ENCODE measurements at places on chromosomes 7 and 10.

- H3K27ac ChIP-seq: no peak overlapping the region
- no peak overlapping the region for H3K4me3 ChIP-seq
- DNase-seq: no peak
- peaks cover 66% of the 10 kb centered on the region for H3K36me3 ChIP-seq
These were observed 79.0 kb downstream of the EXOC4 start for GRCh38 chr7:133331861-133332260.

- H3K36me3 ChIP-seq: no peaks in the 10 kb centered on the region
- peaks cover 13% of the 10 kb centered on the region for H3K27me3 ChIP-seq
- peaks cover 16% of the 10 kb centered on the region for H3K4me1 ChIP-seq
- H3K4me3 ChIP-seq: no peak overlapping the region
These were observed 30.7 kb downstream of the SLC16A12 start for GRCh38 chr10:89504691-89505090.

GRCh38 chr10:4006858-4007257, 221.8 kb upstream of the KLF6 start:
- DNase-seq: no peak
- H3K36me3 ChIP-seq: no peaks in the 10 kb centered on the region
- H3K27me3 ChIP-seq: no peaks in the 10 kb centered on the region
- H3K4me3 ChIP-seq: no peak overlapping the region
- peaks cover 13% of the 10 kb centered on the region for H3K4me1 ChIP-seq
- no peak overlapping the region for H3K27ac ChIP-seq

DNA sequence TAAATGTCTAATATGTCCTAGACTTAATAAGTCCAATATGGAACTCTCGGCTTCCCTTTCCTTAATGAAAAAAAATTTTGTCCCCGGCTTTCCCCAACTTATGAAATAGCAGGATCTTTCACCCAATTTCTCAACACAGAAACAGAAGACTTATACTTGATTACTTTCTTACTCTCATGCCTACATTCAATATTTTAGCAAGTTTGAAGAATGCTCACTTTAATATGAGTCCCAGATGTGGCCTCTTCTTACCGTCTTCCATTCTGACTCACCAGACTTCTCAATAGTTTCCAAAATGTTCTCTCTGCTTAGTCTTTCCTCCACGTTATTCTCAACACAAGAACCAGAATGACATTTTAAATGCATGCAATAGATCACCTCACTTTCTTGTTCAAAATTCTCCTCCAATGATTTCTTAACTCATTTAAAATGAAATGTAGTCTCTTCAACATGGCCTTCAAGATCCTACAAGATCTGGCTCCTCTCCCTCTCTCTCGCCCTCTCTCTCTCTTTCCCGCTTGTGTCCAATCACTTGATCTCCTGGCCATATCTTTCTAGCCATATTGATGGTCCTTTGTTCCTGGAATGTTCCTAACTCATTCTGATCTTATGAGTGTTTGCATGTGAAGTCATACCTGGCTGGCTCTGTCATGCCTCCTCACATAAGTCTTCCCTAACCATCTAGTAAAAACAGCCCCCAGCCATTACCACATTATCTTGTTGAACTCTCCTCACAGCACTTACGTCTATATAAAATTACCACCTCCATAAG, 119.7 kb upstream of the FAM3C start:
- no peak overlapping the region for H3K27ac ChIP-seq
- H3K4me1 ChIP-seq: peaks cover 9% of the 10 kb centered on the region
- no peak overlapping the region for H3K4me3 ChIP-seq
- no peak for DNase-seq
- no peaks in the 10 kb centered on the region for H3K36me3 ChIP-seq

DNA sequence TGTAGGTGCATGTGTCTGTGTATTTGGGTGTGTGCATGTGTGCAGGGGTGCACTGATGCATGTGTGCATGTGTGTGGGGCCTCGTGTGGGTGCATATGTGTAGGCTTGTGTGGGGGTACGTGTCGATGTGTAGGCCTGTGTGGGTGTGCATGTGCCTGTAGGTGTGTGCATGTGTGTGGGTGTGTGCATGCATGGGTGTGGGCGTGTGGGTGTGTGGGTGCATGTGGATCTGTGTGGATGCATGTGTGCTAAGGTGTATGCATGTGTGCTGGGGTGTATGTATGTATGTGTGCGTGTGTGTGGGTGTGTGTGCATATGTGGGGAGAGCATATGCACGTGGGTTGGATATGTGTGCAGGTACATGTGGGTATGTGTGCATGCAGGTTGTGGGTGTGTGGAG, 73.2 kb downstream of the NKX6-2 start:
- no peaks in the 10 kb centered on the region for H3K4me1 ChIP-seq
- H3K27me3 ChIP-seq: no peaks in the 10 kb centered on the region
- no peak for DNase-seq
- peaks cover 68% of the 10 kb centered on the region for H3K36me3 ChIP-seq

DNA sequence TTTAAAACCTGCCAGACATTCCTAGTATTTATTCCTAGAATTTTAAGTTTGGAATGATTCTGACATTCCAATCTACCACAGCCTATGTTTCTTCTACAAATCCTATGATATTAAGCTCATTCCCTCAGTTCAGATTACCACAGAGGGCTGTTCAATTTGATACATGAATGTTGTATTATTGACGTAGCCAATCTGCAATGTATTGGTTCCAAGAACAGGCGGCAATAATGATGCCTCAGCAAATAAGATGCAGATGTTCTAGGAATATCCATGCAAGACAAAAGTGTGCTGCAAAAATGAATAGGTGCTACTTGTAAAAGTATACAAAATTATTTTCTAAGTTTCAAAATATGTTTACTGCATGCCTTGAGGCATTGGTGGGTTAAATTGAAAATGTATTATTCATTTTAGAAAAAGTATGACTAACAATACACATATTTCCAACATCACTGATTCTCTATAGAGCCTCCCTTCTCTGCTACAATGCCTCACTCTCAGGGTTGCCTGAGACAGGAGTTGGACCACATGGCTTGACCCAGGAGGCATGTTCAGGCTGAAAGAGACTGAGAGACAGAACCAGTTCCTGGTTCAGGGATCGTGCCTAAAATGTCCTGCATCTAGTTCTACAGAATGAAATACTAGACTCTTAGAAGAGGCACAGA, 94.1 kb upstream of the CREB5 start:
- no peaks in the 10 kb centered on the region for H3K4me1 ChIP-seq
- peaks cover 35% of the 10 kb centered on the region for H3K27me3 ChIP-seq
- H3K4me3 ChIP-seq: no peak overlapping the region
- no peak overlapping the region for H3K27ac ChIP-seq

DNA sequence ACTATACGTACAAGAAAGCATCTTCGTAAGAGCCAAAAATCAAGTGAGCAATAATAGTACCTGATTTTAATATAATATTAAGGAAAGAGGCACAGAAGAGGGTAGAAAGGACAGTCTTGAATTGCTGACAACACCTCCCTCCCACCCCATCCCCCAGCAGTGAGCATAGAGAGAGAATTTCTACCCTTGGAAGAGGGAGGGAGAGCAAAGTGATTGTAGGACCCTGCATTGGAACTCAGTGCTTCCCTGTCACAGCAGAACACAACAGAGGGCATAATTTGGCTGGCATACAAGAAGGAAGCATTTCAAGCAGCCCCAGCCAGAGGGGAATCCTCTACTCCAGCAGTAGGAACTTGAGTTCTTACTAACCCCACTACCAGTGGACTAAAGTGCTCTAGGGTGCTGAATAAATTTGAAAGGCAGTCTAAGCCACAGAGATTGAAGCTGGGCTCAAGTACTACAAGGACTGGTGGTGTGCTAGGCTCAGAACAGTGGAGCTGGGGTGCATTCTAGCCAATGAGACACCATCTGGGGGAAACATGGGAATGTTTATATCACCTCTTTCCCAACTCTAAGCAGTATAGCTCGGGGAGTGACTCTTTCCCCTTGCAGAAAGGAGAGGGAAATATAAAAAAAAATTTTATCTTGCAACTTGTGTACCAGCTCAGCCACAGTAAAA, 44.2 kb downstream of the PCLO start:
- no peaks in the 10 kb centered on the region for H3K36me3 ChIP-seq
- no peak for DNase-seq
- H3K4me1 ChIP-seq: no peaks in the 10 kb centered on the region
- no peaks in the 10 kb centered on the region for H3K27me3 ChIP-seq

DNA sequence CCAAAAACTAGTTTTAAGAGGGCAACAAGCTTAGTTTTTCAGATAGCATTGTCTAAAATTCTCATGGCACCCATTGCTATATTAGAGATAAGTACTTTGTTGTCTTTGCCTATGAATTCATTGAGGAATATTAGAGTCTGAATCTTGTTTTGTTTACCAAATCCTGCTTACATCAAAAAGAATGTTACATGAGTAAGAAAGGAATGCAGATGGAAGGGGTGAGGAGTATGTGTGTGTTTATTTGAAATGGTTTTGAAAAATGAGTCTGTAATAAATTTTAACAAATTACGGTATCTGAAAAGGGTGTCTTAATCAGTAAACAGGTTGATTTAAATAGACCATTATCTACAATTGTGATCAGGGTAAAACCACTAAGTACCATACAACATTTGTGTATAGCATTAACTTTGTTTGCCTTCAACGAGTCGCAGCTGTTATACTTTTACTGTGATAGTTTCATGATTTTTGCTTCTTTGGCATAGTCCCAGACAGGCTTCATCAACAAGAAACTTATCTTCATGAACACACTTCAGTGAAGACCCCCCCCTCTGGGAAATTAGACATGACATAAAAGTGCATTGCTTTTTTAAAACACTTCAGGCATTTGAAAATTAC, 1183.9 kb upstream of the C7orf33 start:
- no peaks in the 10 kb centered on the region for H3K27me3 ChIP-seq
- no peaks in the 10 kb centered on the region for H3K4me1 ChIP-seq
- no peaks in the 10 kb centered on the region for H3K36me3 ChIP-seq
- DNase-seq: no peak

GRCh38 chr7:2926896-2927405, 82.8 kb upstream of the GNA12 start:
- no peaks in the 10 kb centered on the region for H3K27me3 ChIP-seq
- H3K36me3 ChIP-seq: peaks cover 73% of the 10 kb centered on the region
- no peak overlapping the region for H3K27ac ChIP-seq
- no peaks in the 10 kb centered on the region for H3K4me1 ChIP-seq
- DNase-seq: no peak
- no peak overlapping the region for H3K4me3 ChIP-seq

Data from activated B cell treated with CpG ODN at 0.5 μM for 24 hours (primary cell).